T-cell (primary cell): ENCODE measurements at places on chromosomes 3 and 15.

- no peak for DNase-seq
Observed at GRCh38 chr15:74312445-74313007, 54.9 kb downstream of the CYP11A1 start.

GRCh38 chr3:44117736-44118135 is 124.0 kb upstream of the TOPAZ1 start:
- DNase-seq, result no peak

- no peak for DNase-seq
Observed at GRCh38 chr3:18126772-18127171, 298.4 kb downstream of the SATB1 start.

- no peak for DNase-seq
Observed at GRCh38 chr3:14396031-14396692, 6.2 kb upstream of the SLC6A6 start.

DNA sequence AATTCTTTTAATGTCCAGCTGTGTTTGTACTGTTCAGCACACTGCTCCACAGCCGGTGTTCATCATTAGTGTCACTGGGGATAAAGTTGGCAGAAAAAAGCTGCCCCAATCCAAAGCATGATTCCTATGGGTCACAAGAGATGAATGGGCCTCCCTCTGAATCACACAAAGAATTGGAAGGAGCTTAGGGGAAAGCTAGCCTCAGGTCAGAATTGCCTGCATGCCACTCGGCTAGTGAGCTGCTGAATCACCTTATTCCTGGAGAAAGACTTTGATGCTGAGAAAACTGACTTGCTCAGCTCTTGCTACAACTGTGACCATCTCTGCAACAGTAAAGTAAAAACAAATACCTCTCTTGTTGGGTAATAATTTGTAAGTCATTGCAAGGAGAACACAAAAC is 3.5 kb downstream of the CCK start:
- no peak for DNase-seq

DNA sequence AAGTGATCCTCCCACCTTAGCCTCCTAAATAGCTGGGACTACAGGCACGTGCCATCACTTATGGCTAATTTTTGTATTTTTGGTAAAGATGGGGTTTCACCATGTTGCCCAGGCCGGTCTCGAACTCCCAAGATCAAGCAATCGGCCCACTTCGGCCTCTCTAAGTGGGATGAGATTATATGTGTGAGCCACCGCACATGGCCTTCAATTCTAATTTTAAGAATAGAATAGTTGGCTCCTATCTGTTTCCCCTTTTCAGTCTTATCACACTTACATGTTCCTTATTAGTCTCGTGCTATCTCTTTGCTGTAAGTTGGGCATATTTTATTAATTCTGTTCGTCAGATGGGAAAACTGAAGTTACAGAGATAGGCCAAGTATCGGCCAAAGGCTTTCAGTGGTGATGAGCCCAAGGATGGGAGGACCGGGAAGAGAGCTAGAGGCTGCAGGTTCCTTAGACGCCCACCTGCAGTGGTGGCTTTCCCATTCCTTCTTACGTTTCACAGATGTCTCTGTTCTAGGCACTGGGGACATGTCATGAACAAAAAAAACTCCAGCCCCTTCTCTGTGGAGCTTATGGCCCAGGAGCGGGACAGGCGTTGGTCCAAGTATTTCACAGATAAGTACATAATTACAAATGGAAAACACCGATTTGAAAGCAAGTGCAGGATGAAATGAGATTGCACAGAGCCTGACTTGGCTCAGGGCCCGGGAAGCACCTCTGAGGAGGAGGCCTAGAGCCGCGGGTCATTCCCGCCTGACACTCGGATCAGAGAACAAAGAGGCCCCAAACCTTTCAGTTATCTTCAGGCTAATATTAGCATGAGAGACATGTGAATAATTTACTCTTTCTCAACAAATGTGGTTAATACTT is 91.1 kb upstream of the KLF13 start:
- no peak for DNase-seq

DNA sequence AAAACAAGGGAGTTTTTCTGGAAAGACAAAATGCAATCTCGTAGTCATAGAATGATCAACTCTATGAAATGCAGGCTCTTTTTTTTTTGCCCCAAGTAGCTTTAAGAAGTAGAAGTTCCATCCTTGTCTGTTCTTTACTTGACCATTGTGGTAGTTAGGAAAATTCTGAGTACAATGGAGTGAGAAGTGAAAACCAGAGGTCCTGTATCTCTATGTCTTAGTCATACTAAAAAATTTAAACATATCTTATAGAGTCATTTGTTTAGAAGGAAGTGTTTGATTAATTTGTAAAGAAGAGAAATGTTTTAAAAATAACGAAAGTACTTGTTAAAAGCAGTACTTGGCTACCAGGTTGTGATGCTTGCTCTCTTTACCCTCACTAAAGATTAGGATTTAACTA is 52.4 kb downstream of the PRKCI start:
- no peak for DNase-seq

DNA sequence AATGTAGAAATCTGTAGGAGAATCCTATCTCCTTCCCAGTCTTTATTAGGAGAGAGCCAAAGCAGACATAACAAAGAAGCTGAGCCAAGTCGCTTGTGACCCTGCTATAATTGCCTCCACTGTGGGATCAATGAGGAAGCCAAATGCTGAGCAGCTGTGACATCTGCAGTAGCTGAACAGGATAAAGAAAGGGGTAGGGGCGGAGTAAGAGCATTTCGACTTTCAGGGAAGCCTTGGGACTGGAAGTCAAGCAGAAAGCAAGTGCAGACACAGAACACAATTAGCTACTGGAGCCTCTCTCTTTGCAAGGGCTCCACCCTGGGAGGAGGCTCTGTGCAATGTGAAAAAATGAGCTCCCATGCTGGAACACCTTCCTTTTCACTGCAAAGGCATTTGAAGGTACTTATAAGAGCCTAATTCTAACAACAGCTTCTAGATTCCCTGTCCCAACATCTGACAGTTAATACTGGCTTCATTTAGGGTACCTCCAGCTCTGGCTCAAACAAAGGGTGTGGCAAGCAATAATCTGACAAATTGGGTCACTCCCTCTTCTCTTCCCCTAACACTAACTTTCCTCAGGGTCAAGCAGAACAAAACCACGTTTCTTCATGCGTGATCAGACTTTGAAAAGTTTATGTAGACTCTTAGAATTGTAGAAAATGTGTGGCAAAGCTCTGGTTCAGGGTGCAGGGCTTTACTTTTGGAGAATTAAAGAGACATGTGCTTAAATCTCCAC is 166.4 kb downstream of the CADPS start:
- no peak for DNase-seq

GRCh38 chr15:99954361-99955180 is 221.3 kb upstream of the LYSMD4 start:
- no peak for DNase-seq

DNA sequence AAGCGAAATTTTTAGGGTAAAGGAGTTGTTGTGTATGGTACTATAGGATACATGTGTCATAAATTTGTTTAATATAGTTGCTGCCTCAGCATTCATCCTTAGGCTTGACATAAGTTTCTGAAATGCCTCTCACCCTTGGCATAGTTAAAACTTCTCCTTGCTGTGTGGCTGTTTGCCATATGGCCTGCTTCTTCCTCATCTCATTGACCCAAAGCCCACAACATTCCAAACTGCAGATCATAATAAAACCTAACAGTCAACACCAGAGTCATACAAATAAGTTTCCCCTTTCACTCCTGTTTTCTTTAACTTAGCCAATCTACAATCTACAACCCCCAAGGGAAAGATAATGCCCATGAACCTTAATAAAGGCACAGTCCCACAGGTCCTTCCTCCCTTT is 136.6 kb downstream of the TMCC1 start:
- DNase-seq, result no peak

GRCh38 chr3:94887065-94887464 is 824.2 kb downstream of the NSUN3 start:
- no peak for DNase-seq

DNA sequence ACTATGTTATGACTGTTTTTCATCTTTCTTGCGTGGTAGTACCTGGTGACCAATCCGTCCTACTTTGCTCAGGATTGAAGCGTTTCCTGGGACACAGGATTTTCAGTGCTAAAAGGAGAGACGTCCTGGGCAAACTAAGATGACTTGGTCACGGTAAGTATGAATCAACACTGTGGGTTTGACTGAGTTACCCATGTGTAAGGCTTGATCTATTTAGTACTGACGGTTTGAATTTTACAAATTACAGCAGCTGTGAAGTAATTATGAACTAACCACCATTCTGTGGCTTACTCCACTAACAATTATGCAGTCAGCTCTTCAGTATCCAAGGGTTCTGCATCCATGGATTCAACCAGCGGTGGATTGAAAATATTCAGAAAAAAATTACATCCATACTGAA is 172.9 kb upstream of the FEZF2 start:
- DNase-seq, result no peak

DNA sequence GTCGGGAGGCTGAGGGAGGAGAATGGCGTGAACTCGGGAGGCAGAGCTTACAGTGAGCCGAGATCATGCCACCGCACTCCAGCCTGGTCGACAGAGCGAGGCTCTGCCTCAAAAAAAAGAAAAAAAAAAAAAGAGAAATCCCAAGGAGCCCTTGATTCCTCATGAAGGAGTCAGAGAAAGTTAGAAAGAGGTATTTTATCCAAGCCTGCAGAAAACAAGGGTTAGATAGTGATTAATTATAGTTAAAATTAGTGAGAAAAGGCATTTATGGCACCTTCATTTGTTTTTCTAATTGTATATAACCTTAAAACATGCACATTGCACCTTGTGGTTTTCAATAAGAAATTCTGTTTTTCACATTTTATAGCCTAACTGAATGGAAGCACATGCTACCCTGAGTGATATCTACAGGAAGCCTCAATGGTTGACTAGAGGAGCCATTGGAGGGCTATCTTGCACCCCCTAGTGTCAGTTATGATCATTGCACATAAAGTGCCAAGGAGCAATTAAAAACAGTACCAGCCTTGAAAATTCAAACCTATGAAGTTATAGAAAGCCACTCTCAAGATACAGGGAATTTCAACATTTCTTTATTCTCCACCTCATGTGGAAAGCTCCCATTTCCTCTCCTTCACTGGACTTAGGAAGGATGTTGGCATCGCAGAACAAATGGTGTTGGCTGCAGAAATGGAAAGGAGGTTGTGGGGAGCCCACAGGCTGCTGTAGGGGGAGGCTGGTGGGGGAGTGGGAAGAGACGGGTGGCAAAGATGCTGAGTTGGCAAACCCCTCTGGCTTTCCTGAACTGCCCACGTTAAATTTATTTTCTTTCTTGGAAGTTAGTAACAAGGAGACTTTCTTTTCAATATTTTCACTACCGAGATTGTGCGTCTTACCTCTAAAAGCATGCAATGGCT is 48.5 kb downstream of the ITGA11 start:
- peak; percentile 9 for DNase-seq

- no peak for DNase-seq
Observed at GRCh38 chr15:81865850-81866537, 179.8 kb downstream of the MEX3B start.

GRCh38 chr3:131374741-131375140 is 6.8 kb upstream of the NUDT16 start:
- DNase-seq, result no peak

DNA sequence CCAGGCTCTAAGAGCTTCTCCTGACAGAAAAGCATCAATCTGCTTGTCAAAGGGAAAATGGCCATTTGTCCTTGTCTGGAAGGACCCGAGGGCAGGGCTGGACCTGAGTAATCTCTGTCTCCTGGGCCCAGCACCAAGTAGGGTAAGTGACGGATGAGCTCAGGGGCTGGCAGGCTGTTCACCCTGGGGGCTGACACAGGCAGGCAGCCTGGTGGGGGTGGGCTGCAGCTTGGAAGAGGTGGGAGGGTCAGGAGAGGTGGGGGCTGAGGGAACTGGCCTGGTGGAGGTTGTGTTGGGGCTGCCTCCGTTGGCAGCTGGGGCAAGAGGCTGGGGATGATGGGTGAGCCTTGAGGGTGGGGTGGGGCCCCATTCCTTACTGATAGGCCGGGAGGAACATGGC is 42.3 kb upstream of the ADPGK start:
- DNase-seq, result no peak
